Mesendoderm (in vitro differentiated cells): ENCODE measurements at places on chromosomes 11 and 22.
A peak's percentile ranks its signal among the peaks of the same experiment; 100 is the strongest.

GRCh38 chr11:2182075-2182474, 10.5 kb upstream of the TH start:
- DNase-seq = no peak

DNA sequence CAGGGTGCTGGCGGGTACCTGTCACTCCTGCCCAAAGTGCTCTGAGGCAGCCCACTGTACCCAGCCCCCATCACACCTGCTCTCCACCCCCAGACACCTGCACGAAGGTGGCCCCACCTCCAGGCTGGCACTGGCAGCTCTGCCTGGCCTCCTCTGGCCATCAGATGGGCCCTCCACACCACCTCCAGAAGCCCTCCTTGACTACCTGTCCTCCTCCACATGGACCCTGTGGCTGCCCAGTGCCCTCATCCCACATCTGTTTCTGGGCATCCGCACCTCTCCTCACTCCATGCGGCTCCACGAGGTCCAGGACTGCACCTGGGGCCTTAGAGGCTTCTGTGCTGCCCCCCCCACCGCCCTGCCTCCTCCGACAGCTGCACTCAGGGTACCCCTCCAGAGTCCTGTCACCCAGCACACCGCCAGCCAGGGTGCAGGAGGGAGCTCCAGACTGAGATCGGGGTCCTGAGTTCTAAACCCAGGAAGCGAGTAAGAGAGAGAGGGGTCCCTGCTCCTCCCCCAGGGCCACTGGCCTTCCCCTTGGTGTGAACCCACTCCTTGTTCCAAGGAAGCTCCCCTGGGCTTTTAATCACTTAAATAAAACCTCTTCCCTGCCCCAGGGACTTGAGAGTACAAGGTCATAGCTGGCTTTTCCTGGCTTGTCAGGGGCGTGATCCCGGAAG, 1.7 kb downstream of the CTSD start:
- DNase-seq = no peak

- DNase-seq = no peak
Observed at GRCh38 chr11:64415286-64415685, 56.3 kb downstream of the RPS6KA4 start.

DNA sequence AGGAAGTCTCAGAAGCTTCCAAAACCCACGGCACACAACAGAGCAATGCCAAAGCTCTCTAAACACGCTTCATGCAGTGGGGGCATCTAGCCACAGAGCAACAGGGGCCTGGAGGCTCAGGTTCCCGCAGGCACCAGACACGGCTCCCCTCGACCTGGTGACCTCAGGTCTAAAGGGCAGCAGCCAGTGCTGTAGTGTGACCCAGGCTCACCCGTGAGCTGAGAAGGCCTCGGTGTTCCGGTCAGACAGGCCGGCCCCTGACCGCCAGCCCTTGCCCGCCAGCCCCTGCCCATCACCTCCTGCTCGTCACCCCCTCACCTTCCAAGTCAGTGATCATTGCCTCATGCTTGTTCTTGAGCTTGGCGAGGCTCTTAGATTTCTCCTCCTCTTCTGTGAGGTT, 45.7 kb downstream of the APOL1 start:
- no peak for DNase-seq

- no peak for DNase-seq
Observed at GRCh38 chr11:104078245-104078644, 41.8 kb downstream of the DDI1 start.

- DNase-seq = no peak
Observed at GRCh38 chr11:113521737-113522517, 46.7 kb upstream of the DRD2 start.

DNA sequence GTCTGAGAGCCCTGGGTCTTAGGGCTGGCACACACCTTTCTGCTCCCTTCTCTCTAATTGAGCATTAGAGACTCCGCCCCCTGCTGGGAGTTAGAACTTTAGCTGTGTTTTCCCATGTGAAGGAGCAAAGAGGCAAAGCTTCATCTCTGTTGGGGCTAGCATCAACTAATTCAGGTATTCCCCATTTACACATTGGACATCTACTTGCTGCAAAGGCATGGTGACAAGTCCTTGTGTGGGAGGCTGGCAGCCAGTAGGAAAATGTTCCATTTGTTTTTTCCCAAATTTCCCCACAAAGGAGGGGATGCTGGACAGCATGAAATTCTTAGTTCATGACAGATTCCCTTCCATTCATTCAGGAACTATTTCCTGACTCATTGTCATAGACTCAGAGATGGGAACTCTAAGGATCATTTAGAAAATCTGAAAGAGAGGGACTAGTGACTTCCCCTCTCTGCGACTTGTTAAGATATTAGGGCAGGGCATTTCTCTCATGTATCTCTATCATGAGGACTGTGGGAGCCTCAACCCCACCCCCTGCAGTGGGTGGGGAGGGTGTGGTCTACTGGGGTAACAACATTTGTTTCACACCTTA, 3.6 kb downstream of the CD44 start:
- no peak for DNase-seq

DNA sequence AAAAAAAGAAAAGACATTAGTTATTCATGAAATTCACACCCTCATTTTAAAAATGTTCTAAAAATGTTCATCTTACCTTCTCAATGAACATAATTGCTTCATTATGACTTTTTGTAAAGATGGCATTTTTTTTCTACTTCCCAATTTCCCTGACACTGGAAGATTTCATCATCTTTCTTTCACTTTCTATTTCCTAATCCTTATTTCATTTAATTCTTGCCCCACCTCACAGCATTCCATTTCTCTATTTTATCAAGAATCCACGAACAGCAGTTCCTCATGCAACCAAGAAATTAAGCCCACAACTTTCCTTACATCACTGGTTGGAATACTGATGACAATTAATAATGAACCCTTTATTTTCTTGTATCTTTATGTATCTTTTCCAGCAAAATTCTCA, 1.9 kb downstream of the PATL1 start:
- DNase-seq = no peak

DNA sequence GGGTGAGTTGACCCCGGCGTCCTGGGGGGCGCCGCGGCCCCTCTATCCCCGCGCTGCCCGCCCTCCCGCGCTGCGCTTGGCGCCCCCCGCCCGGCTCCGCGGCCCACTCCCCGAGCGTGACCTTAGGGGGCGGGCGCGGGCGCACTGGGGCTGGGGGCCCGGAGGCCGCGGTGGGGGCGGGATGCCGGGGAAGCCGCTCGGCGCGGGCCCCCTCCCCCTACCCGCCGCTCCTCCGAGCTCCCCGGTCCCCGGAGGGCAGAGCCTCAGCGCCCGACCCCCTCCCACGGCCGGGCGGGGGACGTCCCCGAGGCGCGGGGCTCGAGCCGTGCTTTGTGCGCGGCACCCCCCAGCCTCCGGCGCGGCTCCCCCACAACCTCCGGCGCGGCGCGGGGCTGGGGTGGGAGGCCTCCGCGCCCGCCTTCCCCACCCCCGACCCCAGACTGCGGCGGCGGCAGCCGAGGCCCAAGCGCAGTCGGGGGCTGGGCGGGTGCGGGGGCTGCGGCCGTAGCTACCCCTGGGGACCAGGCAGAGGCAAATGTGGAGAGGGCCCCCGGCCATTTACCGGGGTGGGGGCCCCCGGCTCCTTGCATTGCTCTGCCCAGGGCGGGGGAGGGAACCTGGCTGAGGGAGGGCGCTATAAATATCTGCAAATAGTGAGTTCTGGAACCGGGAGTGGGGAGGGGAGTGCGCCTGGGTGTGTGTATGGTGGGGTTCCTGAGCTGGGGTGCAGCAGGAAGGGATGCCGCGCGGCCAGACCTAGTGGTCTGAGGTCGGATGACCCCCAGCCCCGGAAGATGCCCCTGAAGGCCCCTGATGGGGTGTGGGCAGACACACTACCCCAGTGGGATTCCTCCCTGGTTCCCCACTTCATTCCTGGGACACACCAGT, 988 bp downstream of the MGAT3 start:
- DNase-seq = no peak

- DNase-seq = peak; percentile 37
Observed at GRCh38 chr11:119282495-119282894, 34.4 kb downstream of the MCAM start.

GRCh38 chr22:42145175-42145574, 14.6 kb upstream of the CYP2D6 start:
- DNase-seq = peak; percentile 8

- DNase-seq = peak; percentile 56
Observed at GRCh38 chr11:72238492-72239312, 5.3 kb downstream of the PHOX2A start.

DNA sequence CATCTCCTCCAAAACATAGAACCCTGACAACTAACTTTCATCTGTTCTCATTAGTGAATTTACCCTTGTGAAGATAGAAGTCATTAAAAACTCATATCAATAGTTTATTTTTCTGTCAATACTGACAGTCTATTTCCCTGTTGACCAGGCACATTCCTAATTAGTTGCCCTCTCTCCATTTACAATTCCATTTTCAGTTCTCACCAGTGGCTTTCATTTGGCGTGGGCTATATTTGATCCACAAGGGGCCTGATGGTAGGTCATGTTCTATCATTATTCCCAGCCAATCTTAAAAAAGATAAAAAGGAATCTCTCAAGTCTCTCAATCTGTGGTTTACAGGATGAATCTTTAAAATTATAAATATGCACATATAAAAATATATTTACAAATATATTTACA, 3.9 kb upstream of the AKIP1 start:
- DNase-seq = no peak

DNA sequence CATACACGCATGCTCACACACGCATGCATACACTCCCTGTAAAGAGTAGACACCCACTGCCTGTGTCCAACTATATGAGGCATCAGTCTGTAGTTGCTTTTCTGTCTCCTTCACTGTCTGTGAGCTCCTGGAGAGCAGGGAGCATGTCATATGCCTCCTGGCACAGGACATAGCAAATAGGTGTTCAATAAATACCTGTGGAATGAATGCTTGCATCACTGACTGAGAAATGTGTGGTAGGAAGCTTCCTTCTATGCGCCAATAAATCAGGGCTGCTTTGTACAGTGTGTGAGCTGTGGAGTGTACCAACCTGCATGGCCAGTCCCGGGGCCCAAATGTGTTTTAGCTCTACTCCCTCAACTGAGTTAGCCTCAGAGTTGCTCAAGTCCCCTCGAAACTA, 37.2 kb upstream of the NAV2 start:
- DNase-seq = no peak

DNA sequence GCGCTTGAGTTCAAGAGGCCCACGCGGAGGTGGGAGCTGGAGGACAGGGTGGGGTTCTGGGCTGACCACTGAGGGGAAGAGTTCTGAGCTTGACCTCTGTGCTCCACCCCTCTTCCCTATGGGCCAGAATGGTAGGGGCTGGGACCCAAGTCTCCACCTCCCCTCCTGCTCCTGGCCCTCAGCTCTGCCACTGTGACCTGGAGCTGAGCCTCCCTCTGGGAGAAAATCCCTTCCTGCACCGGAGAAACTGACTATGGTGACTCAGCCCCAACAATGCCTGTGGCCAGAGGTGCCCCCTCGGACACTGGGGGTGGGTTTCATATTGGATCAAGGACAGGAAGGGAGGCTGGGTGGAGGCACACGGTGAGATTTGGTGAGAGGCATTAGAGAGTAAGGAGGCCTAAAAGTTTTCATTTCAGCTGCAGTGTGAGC, 23.0 kb downstream of the RELT start:
- no peak for DNase-seq

- DNase-seq = no peak
Observed at GRCh38 chr11:69297787-69298266, 3.9 kb downstream of the MYEOV start.

DNA sequence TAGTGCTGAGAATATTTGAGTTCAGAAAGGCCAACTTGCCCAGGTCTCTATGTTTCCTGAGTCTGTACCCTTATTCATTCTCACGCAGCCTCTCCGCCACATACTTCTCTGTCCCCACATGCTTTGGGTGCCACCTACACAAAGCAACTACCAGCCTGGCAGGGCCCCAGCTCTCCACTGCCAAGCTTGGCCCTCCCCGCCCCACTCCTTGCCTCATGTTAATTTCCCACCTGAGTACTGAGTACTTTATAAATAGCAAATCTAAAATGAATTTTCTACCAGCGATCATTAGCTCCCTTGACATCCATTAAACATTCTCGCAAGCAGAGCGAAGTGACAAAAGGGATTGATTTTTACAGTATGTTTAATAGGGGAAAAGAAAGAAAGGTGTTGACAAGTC, 20.8 kb downstream of the NTM start:
- no peak for DNase-seq

- DNase-seq = peak; percentile 84
Observed at GRCh38 chr22:45268958-45269844, 15.5 kb upstream of the UPK3A start.

DNA sequence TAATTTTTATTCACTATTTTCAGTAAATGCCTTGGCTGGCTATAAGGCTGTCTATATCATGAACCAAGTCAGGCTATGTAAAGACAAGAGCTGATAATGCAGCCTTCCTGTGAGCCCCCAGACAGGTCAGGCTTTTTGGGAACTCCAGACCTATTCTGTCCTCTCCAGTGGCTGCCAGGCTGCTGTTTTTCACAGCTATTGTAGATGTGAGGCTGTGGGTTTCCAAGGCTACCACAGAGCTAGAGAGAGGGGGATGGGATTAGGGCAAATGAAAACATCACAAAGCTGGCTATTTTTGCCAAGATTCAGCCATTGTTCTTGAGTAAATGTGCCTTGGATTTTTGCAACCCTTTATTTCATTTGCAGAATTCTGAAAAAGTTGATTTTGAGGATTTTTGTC, 55.7 kb upstream of the SORL1-AS1 start:
- peak; percentile 95 for DNase-seq

DNA sequence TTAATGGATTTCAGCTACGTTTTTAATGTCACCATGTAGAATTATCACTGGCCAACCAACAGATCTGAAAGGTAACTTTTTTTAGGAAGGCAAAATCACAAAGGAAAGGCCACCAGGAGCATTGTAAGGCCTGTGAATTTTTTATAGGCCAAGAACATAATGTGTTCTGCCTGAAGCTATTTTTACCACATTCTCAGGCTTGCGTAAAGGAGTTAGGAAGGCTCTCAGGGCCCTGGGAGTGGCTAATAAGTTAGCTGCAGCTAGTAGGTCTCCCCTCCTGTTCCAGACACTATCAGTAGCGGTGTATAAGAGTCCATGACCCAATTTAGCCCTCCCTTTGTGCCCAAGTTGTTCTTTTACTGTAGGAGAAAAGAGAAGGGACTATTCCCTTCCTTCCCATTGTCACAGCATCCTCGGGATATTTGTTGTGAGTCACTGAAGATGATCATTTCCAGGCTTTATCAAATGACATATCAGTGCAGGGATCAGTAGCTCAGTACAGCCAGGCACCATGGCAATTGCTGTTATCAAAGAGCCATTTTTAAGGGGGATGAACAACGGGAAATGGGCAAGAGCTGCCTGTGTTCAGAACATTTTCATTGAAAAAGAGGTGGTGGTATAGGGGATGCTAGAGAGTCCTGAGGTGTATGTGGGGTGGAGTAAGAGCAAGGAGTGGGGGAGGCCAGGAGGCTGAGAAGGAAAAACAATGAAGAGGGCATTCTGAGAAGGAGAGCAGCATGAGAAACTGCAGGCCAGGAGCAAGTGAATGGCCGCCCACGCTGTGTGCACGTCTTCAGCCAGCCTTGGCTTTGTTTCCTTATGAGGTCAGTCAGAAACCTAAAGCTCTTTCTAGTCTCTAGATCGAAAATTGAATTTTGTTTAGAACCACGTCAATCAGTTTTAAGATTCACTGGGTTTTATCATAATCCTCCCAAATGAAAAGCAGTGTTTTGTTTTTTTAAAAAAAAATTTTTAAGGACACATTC, 940.3 kb downstream of the NTM start:
- no peak for DNase-seq
